WERI-Rb-1 (cell line): ENCODE measurements at places on chromosomes 2 and 18.

GRCh38 chr18:830315-830901 is 18.4 kb upstream of the YES1 start:
- DNase-seq: no peak

DNA sequence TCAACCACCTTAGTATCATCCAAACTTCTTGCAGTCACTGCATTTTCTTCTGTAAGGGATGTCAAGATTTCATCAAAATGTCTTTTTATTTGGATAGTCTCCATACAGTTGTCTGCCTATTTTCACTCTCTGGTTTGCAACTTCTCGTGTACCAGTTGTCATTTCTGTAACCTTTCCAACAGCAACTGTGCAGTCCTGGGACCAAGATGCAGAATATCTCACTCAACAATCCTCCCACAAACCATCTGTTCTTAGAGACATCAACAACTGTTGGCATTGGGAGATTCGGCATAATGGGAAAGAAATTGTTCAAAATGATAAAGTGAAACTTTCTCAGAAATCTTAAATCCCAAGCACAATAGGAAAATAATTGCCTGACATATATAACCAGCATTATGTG is 933.6 kb upstream of the SLC39A10 start:
- DNase-seq: no peak

DNA sequence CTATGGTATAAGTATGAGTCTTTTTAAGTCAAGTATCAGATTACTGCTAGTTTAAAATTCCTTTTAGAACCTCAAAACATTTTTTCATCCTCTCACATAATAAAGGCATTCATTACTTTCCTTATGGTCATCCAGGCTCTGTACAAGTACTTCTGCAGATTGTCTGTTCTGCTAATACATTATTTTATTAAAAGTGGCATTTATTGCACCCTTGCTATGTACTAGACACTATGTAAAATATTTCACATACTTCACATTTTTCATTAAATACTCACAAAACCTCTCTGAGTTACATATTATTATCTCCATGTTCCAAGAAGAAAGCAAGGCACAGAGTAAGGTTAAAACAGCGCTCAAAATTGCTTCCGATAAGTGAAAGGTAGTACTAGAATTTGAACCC is 84.1 kb downstream of the RAPH1 start:
- DNase-seq: no peak

- no peak for DNase-seq
Observed at GRCh38 chr2:2775018-2775417, 443.9 kb upstream of the MYT1L start.

DNA sequence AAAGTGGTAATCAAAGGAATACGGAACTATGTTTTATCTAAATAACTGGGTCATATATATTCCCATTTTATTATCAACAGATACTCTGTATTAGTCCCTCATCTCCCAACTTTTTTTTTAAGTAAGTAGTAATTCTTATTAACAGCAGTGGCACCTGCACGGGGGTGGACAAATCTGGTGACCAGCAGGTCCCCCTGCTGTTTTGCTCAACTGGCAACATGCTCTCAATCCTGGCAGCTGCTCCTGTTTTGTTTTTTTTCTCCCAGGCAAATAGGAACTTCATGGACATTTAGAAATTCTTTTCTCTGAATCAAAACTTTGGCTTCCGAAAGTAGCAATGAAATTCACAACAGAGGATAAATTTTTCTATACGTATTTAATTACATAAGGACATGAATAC is 193.5 kb downstream of the SS18 start:
- peak; percentile 25 for DNase-seq

DNA sequence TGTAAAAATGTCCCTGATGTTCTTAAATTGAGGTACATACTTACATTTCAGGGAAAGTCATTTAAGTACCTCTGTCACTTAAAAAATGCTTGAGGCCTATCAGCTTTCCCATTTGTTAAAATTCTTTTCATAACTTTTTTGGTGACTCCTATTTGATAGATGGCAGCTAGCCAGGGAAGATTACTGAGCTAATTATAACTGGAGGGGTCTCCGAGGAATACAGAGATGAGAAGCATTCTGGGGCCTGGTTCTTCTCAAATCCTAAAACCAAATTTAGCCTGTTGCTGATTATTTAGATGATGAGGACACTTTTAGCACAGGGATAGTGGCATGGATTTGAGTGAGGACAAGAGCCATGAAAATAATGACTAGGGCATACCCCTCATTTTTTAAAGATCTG is 4.8 kb downstream of the UGP2 start:
- DNase-seq: no peak
